T47D (cell line): ENCODE measurements at places on chromosomes 5 and 9.

DNA sequence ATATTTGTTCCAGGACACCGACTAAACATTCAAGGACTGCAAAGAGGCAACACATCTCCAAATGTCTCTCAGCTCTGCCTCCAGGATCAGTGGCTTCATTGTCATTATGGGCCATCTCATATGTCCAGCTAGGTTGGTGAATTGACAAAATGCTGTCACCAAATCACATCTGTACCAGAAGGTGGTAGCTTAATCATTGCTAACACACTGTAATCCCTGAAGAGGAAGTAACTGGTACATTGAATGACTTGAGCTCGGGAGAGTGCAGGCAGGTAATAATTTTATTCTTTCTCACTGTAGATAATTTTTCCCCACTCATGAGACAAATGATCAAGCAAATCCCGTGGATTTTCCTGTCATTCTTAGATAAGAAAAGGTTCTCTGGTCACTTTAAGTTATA, 169.8 kb downstream of the SEMA6A start:
- no peak for DNase-seq

- DNase-seq, result no peak
These were observed 377.7 kb upstream of the IRX1 start for GRCh38 chr5:3217771-3218495.

DNA sequence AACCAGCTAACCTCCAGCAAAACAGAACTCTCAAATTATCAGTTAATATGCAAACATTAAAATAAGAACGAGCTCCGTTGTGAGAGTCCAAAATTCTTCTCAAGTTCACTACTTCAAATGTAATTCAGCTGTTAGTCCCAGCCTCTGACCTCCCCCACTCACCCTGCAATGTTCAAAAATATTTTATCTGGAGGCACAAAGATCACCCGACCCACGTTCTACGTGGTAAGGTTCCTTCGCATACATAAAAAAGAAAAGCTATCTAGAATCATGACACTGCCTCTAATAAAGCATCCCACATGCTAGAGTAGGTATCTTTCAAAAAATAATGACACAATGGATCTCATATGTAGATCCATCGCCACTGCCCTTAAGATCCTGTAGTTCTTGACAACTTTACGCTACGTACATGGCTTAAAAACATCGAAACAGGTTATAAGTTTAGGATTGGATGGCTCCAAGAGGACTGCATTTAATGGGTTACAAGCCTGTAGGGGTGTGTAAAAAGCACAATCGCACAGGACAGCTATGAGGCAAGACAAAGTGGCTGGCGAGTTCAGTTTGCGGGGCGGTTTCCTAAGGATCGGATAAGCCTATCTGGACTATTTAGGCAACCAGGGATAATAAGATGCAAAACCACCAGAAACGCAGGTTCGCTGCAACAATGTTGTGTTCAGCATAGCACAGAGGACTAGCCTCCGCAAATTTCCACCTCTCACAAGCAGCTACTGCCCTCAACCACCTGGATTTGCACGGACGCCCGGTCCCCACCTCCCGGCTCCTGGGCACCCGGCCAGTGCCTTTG, 969 bp downstream of the CLK4 start:
- DNase-seq, result peak; percentile 33

DNA sequence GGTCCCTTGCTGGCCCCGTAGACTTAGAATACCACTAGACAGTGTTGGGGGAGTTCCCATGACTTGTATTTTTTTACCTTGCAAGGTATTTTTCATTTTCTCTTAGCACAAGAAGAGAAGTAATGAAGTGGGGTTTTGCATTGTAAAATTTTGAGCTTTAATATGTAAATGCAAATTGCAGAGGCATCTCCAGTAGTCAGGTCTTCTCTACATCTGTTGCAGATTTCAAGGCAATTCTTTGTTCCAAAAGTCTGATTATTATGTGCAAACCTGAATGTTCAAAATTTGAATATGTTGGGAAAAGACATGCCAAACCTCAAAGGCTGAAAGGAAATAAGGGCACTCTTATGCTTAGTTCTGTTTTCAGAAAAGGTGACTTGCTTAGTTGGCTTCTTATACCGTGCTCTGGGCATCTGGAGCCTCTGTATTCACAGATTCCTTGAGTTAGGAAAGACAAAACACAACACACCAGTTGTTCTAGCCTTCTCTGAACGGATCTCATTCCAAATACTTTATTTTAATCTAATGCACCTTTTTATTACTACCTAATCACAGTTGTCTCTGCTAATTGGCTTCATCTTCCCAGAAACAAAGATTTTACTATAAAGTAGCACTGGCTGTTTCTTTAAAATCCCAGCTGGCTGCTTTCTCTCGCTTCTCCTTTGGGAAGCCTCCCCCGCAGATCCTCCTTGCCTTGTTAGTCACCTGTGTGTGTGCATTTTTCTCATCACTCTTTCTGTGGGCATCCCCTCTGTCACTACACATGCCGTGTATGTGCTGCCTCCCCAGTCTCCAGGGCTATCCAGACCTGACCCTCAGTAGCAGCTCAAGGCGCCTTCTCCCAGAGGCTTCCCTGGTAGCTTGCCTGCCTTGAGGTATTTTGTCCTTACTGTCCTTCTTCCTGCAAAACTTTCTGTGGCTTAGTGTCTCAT, 138.2 kb downstream of the TLE4 start:
- DNase-seq, result no peak

DNA sequence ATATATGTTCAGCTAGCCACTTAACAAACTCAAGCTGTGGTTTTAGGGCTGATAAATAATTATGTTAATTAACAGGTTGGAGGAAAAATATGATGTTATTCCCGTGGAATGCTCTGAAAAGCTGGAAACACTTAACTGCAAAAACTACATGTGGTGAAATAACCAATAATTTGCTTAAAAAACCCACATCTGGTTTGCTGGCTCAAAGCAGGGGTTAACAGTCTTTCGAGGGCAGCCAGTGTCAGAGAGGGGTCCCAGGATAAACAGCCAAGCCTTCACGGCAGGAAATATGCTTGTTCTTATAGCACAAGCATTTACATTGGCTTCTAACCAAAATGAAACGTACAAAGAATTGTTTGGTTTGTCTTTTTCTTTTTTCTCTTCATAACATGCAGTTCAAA, 254.0 kb upstream of the GAS1 start:
- no peak for DNase-seq

GRCh38 chr5:107682533-107682932, 11.8 kb upstream of the EFNA5 start:
- no peak for DNase-seq

- DNase-seq, result no peak
These were observed 1093.9 kb upstream of the CDH6 start for GRCh38 chr5:30099634-30100033.

DNA sequence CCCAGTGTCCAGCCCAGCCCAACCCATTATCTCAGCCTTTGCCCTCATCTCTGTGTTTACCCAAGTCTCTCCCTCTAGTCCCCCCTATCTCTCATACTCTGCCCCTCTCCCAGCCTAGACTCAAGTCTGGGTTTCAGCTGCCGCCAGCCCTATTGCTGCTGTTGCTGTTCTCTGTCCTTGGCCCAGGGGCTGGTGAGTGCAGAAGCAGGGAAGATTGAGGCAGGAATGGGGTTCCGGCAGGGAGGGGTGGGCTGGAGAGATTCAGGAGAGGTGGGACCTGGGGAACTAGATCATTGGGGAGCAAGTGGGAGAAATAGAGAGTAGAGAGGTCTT, 702 bp downstream of the TMEM8B start:
- DNase-seq, result no peak

- DNase-seq, result peak; percentile 58
These were observed 832 bp downstream of the LMBRD2 start for GRCh38 chr5:36150676-36151433.

DNA sequence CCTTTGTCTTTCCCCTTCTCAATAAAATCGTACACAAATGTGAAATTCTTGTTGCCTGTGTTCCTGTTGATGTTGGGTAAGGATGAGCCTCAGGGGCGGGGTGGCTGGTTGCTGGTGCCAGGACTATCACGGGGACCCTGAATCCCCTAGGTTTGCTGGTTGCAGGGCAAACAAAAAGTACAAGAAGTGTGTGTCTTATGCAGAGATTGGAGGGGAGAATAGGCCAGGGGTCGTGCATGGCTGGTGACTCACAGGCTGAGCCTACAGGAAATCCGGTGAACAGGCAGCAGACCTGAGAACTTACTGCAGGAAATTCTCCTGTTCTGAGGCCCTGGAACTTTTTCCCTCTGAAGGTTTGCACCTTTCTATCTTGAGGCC, 5.5 kb downstream of the ANXA2R start:
- DNase-seq, result no peak

- no peak for DNase-seq
These were observed 106.6 kb downstream of the LRRC70 start for GRCh38 chr5:62685221-62685620.

- no peak for DNase-seq
These were observed 26.6 kb upstream of the CCDC180 start for GRCh38 chr9:97280755-97281330.

GRCh38 chr9:32968101-32969011, 33.1 kb downstream of the APTX start:
- DNase-seq, result peak; percentile 40

DNA sequence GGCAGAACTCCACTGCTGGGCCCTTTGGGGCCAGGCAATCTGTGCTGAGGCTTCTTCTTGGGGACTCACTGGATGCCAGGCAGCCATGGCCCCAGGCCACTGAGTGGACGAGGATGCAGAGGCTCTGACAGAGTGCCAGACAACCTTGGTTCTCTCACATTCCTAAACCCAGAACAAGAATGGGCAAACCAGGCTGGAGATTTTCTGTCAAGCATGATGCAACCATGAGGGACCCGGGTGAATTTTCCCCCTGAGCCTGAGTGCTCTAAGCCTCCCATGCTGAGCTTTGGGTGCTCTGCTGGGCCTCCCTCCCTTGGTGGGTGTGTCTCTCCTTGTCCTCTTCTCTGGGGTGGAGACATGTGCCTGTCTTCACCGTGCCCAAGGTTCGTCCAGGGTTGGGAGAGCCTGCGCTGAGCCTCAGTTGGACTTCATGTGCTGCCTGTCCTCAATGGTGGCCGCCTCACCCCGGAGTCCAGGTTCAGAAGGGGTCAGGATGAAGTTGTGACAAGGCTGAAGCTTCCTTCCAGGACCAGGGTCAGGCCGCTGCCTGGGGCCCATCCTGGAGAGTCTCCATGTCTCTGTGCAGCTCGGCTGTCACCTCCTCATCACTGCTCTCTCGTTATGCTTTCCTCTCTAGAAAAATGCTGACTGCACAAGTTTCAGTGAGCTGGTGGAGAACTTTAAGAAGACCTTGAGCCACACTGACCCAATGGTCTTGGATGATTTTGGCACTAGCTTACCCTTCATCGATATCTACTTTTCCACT, 24.1 kb downstream of the PITX1 start:
- DNase-seq, result no peak
